ENCODE measurements at places on chromosomes 11 and 22. TPM values are rescaled to one million over a fixed set of nuclear protein-coding genes. Genes with fewer than 3 reads are reported as not detected.

GRCh38 chr22:45096256-45096907, 67.3 kb upstream of the NUP50 start:
- H3K4me1 ChIP-seq, result no peaks in the 10 kb centered on the region
- H3K27me3 ChIP-seq, result no peaks in the 10 kb centered on the region
- no peak for DNase-seq
- H3K27ac ChIP-seq, result no peak overlapping the region

- no peaks in the 10 kb centered on the region for H3K4me1 ChIP-seq
- H3K27me3 ChIP-seq, result no peaks in the 10 kb centered on the region
- H3K36me3 ChIP-seq, result no peaks in the 10 kb centered on the region
- no peak overlapping the region for H3K4me3 ChIP-seq
Observed at GRCh38 chr11:102469196-102469821, 16.7 kb upstream of the TMEM123 start.

DNA sequence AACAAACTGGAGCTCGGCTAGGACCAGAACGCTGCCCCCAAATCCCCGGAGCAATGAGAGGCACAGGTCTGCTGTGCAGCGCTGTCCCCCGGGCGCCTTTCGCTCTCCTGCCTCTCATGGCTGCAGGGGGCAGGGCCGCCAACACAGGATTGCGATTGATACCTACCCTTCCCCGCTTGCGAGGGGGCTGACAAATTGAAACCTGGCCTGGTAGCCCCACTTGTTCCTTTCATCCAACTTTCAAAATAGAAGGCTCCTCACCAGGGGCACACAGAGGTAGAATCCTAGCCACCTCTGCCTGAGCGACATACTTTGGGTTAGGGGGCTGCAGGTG, 642 bp upstream of the CASTOR1 start:
- no peak overlapping the region for H3K27ac ChIP-seq
- H3K4me1 ChIP-seq, result peaks cover 19% of the 10 kb centered on the region
- no peaks in the 10 kb centered on the region for H3K27me3 ChIP-seq
- H3K36me3 ChIP-seq, result no peaks in the 10 kb centered on the region
- no peak for DNase-seq

NRIP3 gene
- total RNA-seq, result 7.8 TPM

DNA sequence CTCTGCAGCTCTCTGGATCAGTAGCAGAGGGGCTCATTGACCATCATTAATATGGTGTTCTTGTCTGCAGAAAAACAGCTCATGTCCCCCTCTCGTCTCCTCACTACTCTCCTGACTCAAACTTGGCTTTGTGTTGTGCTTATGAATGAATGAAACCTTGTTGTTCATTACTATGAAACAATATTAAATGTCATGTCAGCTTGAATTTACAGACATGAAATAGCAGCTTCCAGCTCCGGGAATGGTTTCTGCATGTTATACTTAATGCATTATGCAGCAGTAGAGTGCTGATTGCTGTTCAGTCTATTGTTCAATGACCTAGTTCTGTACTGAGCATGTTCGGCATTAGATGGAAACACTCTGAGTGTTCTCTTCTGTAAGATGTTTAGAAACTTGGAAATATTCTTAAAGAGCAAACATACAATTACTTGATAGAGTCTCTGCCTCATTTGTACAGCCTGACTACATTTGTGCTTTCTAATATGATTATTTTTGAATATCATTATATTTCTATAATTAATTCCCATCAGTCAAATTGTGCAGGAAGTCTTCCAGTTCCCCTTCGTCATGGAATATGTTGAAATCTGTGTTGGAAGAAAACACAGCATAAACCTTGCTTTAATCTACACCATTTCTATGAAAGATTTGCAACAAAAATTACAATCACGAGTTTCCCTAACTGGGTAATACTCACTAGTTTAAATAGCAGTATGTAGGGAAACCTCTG, 340.4 kb downstream of the SOX6 start:
- H3K27ac ChIP-seq, result no peak overlapping the region
- H3K4me1 ChIP-seq, result no peaks in the 10 kb centered on the region
- no peaks in the 10 kb centered on the region for H3K36me3 ChIP-seq
- DNase-seq, result no peak
- no peaks in the 10 kb centered on the region for H3K27me3 ChIP-seq

DNA sequence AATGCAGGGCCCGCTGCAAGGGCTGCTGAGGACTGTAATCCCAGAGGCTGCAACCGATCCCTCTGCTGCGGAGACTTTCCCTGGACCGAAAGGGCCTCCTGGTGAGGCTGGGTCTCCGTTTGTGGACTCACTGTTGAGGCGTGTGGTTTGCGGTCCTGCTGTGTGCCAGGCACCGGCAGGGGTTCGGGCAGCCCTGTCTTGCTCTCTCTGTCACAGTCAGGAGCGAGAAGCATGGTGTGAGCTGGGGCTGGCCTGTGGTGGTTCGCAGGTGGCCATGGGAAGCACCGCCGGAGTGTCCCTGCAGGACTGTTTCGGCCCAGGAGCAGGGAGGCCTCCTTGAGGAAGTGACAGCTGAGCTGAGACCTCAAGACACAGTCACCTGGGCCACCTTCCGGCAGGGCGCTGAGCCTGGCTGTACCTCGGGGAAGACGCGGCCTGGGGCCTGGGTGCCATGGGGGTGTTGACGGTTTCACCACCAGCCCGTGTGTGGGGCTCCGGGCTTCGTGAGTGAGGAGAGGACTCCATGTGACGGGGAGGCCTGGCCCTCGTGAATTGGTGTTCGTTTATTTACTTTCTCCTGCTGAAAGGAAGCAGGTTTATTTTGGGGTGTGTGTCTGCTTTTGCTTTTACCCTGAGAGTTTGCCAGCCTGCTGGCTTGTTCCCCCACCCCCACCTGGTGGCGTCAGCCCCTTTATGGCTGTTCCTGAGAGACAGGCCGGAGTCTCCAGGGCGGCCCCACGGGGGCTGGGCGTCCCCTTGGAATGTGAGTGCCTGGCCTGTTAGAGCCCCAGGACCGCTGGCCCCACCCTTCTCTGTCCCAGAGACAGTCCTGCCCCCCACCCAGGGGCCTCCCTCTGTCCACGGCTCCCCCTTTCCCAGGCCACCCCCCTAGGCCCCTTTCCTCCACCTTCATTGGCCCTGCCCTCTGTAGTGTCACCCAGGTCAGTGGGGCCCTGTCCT, 122.5 kb downstream of the KCNQ1OT1 start:
- no peak overlapping the region for H3K27ac ChIP-seq
- H3K27me3 ChIP-seq, result peaks cover 39% of the 10 kb centered on the region
- no peak overlapping the region for H3K4me3 ChIP-seq
- no peaks in the 10 kb centered on the region for H3K36me3 ChIP-seq

GRCh38 chr11:72173291-72173690, 18.6 kb upstream of the FOLR1 start:
- H3K4me1 ChIP-seq, result no peaks in the 10 kb centered on the region
- no peak overlapping the region for H3K27ac ChIP-seq
- no peaks in the 10 kb centered on the region for H3K27me3 ChIP-seq
- DNase-seq, result no peak

GPR83 gene
- total RNA-seq, result 1.5 TPM

- peaks cover 7% of the 10 kb centered on the region for H3K4me1 ChIP-seq
- no peak overlapping the region for H3K4me3 ChIP-seq
- no peaks in the 10 kb centered on the region for H3K27me3 ChIP-seq
- H3K36me3 ChIP-seq, result no peaks in the 10 kb centered on the region
- DNase-seq, result no peak
Observed at GRCh38 chr11:78041843-78042440, 18.9 kb upstream of the KCTD14 start.

ACP2 gene
- 17.8 TPM for total RNA-seq

DNA sequence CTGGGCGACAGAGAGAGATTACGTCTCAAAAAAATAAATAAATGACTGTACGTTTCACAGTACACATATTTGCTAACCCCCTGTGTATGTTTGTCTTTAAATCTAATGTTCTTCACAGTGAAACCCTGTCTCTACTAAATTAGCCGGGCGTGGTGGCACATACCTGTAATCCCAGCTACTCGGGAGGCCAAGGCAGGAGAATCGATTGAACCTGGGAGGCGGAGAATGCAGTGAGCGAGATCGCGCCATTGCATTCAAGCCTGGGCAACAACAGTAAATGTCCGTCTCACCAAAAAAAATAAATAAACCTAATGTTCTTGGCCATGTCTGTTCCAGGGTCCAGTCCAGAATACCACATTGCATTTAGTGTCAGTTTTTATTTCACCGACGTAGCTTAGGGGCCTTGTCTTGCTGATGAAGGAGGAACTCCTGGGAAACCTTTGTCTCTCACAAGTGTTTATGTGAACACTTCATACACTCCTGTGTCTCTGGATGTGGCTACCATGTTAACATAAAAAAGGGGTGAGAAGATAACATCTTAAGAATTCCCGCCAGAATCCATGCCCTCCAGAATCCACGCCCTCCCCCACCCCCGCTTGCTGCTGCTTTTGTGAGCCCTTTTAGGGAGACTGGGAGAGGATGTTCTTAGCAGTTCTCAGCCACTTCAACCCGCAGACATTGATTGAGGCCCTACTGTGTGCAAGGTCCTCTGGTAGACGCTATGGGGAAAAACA, 5.0 kb upstream of the SERHL2 start:
- H3K27me3 ChIP-seq, result peaks cover 4% of the 10 kb centered on the region
- no peak overlapping the region for H3K4me3 ChIP-seq
- no peaks in the 10 kb centered on the region for H3K4me1 ChIP-seq
- H3K27ac ChIP-seq, result no peak overlapping the region
- H3K36me3 ChIP-seq, result no peaks in the 10 kb centered on the region

DNA sequence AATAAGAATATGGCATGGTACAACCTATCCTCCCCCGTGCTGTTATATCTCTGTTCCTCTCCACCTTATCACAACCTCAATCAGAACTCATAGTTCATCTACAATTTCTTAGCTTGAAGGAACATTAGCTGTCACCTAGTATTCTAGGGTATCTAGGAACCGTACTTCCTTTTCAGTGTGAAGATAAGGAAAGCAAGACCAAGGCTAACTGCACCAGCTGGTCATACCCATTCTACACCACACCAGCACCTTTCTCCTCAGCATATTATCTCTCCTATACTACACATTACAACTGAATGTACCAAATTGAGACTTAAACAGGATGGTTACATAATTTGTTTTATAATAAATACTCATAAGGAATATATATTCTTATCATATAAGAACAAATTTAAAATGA, 73.1 kb downstream of the ARHGAP32 start:
- H3K4me1 ChIP-seq, result no peaks in the 10 kb centered on the region
- H3K27me3 ChIP-seq, result no peaks in the 10 kb centered on the region
- H3K36me3 ChIP-seq, result no peaks in the 10 kb centered on the region

DNA sequence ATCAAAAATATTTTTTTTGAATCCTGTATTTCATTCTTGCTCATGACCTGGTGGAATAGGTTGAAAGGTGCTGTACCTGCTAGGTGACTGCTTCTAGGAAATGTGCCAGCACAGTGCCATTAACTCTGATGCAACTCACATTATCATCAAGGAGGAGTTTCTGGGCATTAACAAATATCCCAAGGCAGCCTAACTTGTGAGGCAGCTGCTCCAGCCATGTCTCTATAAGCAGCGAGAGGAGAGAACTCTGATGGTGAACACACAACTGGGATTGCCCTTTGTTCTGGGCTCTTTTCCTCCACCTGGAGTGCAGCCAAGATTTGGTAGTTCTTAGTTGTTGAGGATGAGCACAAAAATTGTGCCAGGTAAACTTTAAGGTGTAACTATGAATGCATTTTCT, 25.6 kb downstream of the HEPHL1 start:
- no peaks in the 10 kb centered on the region for H3K27me3 ChIP-seq
- H3K4me3 ChIP-seq, result no peak overlapping the region
- no peaks in the 10 kb centered on the region for H3K36me3 ChIP-seq
- H3K27ac ChIP-seq, result no peak overlapping the region
- no peak for DNase-seq
- H3K4me1 ChIP-seq, result no peaks in the 10 kb centered on the region

DNA sequence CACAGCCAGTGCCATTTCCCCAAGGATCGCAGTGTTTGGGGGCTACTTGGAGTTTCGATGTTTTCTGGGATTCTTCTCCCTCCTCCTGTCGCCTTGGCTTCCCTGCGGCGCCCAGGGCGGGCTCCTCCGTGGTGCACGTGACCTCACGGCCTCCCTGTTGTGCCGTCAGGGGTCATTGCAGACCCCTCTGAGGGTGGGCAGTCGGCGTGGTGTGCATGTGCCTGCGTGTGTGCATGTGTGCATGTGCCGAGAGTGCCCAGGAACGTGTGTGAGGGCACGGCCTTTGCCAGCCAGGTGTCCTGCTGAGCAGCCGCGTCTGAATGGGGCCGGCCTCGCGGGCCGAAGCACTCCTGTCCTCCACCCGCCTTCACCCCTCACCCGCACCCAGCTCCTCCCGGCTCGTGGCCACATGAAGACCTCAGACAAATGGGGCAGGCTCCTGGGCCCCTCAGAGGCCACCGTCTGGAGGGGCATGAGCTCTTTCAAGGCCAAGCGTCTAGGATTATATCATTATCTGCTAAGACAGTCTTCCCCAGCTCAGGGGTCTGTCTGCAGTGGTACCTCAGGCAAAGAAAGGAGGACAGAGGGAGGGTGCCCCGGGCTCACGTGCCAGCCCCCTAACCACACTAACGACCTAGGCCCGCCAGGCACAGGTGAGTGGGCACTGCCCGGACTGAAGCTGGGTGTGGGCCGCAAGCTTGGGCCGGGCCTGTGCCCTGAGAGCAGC, 9.4 kb upstream of the MRPL23 start:
- no peak overlapping the region for H3K4me3 ChIP-seq
- DNase-seq, result no peak
- no peak overlapping the region for H3K27ac ChIP-seq
- H3K27me3 ChIP-seq, result no peaks in the 10 kb centered on the region
- peaks cover 6% of the 10 kb centered on the region for H3K4me1 ChIP-seq

- H3K4me3 ChIP-seq, result no peak overlapping the region
- H3K27ac ChIP-seq, result no peak overlapping the region
- no peaks in the 10 kb centered on the region for H3K4me1 ChIP-seq
Observed at GRCh38 chr11:73384872-73385689, 8.9 kb downstream of the RELT start.

DEUP1 gene
- 0.38 TPM for total RNA-seq

DNA sequence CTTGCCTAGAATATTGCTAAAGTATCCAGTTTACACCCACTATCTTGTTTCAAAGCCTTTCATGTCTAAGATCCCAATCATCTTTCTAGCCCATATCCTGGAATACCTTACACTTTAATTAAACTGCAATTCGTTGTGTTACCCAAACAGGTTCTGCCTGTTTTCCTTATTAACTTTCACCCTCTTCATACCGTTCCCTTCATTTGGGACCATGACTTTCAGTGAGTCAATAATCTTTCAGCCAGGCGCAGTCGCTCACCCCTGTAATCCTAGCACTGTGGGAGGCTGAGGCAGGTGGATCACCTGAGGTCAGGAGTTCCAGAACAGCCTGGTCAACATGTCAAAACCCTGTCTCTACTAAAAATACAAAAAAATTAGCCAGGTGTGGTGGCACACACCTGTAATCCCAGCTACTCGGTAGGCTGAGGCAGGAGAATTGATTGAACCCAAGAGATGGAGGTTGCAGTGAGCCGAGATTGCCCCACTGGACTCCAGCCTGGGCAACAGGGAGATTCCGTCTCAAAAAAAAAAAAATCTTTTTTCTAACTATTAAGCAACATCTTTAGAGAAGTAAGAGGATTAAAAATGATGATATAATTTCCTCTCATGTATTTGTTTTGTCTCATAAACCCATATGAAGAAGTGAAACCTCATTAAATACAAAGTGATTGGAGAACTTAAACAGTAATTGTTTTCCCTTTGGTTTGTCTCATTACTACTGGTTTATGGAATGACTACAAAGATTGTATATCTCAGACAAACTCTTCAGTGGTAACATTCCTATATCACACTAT, 20.7 kb downstream of the DMC1 start:
- no peak overlapping the region for H3K27ac ChIP-seq
- no peak for DNase-seq
- H3K27me3 ChIP-seq, result no peaks in the 10 kb centered on the region
- H3K36me3 ChIP-seq, result no peaks in the 10 kb centered on the region

Data from H1 (cell line).